ENCODE measurements at places on chromosomes 13 and 19. TPM values are rescaled to one million over a fixed set of nuclear protein-coding genes. Genes with fewer than 3 reads are reported as not detected.

DNA sequence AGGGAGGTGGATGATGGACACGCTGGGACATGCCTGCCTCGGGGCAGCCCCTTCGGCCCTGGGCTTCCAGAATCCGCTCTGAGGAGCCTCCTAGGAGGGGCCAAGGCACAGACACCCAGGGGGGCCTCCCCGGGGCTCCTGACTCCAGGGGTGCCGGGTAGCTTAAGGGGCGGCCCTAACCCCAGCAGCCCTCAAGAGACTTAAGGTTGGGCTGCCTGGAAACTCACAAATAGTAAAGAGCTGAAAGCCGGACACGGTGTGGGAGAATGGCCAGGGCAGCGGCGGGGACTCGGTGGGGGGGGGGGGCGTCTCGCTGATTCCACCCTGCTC lies 7.7 kb downstream of the ARID3A start:
- DNase-seq, result no peak

GRCh38 chr13:93226623-93227279 lies at the start of gene GPC6:
Gene GPC6 (plus strand): TSS chr13:93226807.
- DNase-seq, result no peak

DNA sequence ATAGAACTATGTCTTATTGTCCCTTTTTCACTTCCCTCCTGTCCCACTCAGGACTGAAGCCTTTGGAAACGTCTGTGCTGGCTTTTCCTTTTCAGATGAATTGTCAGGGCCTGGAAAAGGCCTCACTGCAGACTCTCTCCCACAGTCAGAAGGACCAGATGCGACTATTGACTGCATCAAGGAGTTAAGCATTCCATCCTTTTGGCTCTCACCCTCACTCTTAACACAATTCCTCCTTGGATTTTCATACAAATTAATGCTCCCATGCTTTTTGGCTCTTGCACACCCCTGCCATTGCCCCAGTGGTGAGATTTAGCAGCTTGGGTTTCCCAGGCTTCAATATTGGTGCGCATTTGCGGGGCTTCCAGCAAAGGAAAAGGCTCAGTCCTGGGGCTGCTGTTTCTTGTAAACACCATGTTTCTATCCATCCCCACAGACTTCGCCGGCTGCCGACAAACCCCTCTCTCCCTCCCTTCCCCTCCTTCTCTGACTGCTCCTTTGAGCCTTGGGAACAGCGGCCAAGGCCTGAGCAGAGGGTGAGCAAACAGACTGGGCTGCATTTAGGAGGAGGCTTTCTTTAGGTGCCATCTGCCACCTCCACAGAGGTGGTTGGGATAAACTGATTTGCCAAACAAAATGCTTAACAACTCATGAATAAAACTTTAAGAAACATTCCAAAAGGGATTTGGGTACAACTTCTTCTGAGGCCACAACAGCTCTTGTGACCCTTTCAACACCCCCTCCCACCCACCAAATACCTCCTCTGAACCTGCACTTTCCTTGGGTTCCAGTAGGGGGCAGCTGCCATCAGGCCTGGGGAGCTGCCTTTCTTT lies 48.6 kb upstream of the PCDH8 start:
- no peak for DNase-seq

DNA sequence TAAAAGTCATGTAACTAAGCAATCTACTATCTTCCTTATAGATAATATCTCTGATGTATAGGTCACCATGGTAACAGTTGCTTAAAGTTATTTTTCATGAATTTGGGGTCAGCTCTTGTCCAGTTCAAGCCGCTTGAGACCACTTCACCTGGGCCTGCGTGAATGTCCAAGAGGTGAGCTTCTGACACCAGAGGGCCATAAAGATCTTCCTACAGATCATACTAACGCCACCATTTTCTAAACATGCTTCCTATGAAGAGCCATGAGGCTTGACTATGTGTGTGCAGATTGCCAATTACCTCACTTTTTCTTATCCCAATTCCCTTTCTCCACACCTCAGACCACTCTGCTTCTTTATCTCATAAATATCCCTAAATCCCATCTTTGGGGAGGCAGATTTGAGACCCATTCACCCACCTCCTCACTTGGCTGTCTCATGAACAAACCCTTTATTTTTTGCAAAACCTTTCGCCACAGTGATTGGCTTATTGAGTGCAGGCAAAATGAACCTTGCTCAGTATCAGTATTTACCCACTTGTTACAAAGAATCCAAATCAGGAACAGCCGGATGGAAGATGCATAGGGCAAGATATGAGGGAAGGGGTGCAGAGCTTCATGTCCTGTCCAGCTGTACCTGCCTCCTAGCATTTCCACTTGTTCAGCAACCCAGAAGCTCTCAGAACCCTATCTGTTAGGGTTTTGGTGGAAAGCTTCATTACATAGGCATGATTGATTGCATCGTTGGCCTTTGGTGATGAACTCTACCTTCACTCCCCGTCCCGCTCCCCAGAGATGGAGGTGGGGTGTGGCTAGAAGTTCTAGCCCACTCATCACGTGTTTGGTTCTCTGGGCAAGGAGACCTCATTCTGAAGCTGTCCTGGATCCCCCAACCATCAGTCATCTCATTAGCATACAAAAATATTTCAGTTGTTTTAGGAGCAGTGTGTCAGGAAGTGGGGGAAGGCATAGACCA lies 34.2 kb downstream of the FAM187B start:
- no peak for DNase-seq

- DNase-seq, result no peak
Observed at GRCh38 chr13:44470638-44471562, 97.3 kb downstream of the SERP2 start.

DNA sequence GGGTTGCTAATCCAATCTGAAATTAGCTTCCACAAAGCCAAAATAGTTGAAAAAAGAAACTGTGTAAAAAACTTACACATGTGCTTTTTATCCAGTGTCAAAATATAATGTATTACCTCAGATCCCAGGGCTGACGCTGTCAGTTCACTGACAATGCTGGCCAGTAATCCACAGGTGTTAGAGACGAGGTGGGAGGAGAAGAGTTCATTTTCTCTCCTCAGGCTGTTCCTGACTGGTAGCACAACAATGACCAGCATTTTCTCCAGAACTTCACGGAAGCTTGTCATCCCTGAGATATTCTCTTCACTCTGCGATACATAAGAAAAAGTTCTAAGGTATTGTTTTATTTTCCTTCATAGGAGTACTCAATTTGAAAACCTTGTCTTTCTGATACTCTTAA lies 146.9 kb downstream of the MYCBP2 start:
- DNase-seq, result no peak

MEGF8 gene
- total RNA-seq, result 7.5 TPM

RFPL4AL1 gene
- not detected for total RNA-seq

ZNF90 gene
- 3.7 TPM for total RNA-seq

DNA sequence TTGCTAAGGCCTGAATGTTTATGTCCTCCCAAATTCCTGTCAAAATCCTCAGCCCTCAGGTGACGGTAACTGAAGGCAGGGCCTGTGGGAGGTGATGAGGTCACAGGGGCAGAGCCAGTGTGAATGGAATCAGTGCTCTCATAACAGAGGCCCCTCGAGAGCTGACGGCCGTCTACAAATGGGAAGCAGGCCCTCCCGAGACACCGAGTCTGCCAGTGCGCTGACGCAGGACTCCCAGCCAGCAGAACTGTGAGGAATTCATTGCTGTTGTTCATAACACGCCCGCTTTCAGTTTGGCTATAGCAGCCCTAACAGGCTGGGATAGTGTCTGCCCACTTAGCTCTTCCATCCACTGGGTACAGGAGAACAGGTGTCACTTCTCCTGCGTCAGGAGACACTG lies 41.2 kb downstream of the CARS2 start:
- no peak for DNase-seq

- no peak for DNase-seq
Observed at GRCh38 chr19:11767633-11768133, 883 bp downstream of the ZNF441 start.

DNA sequence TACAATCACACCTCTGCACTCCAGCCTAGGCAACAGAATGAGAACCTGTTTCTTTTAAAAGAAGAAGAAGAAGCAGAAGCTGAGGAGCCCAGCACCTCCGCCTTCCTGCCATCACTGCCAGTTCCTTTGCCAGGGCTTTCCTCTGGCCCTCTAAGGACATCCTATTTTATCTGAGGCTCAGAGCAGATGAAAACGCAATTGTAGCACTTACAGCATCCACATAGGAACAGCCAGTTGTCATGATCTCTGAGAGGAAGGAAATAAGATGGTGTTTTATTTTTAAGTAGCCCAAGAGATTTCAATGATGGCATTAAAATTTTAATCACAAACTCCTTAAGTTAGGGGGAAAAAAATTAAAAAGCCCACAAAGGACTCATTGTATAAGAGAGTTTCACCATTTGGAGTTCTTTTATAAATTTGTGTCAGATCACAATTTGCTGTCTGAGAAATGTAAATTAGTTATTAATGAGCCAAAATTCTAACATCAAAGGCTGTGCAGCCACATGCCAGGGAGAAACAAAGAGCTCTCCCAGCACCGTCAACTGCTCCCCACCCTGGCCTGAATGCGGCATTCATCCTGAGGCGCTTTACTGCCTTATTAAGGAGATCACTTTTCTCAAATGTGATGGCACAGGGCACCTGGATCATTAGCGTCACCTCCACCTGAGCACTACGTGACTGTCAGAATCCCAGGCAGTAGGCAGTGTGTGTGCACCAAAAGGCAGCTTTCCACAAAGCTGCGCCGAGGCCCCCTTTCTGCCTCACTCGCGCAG lies 393.0 kb downstream of the FOXO1 start:
- DNase-seq, result no peak

FOXA3 gene
- 0.16 TPM for total RNA-seq

DNA sequence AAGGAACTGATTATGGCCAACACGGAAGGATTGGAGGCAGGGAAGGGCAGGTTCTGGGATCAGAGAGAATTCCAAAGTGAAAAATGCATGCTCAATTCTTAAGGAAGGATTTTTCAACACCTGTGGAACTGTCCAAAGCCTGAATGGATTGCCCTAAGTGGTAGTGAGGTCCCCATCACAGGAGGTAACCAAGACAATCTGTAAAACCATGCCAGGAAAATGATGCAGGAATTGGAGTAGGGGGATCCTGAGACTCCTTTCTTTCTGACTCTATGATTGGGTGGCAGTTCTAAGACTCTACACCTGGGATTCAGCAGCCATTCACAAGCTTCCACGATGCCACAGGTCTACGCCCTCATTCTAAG lies 56.5 kb upstream of the ZNRF4 start:
- DNase-seq, result no peak

DNA sequence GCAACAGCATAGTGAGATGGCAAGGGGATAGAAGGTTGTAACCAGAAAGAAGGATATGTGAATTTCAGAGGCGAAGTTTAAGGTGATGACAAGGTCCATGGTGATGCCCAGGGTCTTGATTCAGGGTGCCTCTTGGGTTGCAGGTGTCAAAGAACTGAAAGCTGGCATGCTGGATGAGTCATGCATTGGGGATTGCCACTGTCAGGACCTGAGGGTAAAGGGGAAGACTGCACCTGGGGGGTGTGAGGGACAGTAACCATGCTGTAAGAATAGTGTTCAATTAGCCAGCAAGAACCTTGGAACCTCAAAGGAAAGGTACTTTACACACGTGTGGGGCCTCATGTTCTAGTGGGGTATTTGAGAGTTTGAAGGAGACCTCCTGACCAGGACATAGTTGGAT lies 279.6 kb downstream of the SLC7A1 start:
- no peak for DNase-seq

HIPK4 gene
- total RNA-seq, result 0.20 TPM

DNA sequence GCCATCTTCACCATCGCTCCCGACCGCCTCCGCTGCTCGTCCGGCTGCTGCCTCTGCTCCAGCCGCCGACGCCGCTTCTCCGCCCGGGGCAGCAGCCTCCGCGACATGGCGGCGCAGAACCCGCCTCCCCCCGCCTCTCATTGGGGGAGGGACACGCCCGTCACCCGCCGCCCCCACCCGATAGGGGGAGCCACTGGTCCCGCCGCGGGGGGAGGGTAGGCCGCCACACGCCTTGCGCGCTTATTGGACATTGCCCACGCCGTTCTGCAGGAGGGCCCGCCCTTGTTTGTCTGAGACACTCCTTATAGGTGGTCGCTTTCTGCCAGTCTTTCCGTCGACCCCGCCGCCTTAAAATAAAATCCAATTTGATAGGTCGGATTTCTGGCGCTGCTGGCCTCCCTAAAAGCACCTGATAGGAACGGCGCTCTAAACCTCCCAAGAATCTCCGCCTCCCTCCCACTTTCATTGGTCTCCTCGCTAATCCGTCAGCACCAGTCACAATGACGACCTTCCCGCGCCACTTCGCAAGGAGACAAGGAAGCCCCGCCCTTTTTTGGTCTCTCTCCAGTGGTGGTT lies at the start of gene HNRNPL:
Gene HNRNPL (minus strand): TSS at position 127 of the 576 bp plus-strand sequence. CDS start 20 bp downstream, at position 107.
- peak; percentile 99 for DNase-seq

- DNase-seq, result no peak
Observed at GRCh38 chr13:40776232-40776631, 5.2 kb upstream of the MRPS31 start.

DNA sequence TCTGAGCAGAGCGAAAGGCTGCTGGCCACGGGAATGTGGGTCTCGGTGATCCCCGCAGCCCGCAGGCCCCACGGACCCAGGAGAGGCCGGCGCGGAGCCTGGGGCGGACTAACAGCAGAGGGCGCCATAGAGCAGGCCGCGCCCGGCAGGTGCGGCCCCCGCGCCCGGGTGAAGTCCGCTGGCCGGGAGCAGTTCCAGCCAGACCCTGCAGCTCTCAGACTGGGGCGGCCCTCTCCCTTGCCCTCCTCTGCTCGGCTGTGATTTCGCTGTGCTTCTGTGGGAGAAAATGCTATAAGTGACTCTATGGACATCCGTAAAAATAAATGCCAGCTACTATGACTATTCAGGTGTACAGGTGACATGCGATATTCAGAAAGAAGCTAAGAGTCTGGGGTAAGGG lies 37.7 kb downstream of the GSX1 start:
- DNase-seq, result peak; percentile 42

DNA sequence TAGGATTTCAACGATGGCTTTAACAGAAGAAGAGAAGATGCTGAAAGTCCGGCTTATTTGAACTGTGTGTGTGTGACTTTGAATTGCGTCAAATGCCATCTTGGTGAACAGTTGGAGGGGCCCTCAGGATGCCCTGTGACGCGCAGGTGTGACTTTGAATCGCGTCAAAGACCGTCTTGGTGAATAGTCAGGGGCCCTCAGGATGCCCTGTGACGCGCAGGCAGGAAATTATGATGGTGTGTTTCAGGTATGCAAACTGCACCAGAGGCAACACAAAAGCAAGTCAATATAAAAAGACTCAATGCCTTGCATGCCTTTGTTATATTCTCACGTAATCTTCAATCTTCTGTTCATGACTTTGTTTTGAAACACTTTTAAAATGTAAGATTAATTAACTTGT lies 29.2 kb downstream of the ATP11A start:
- DNase-seq, result no peak

GRCh38 chr13:91153372-91153771 lies 194.1 kb upstream of the MIR17HG start:
- no peak for DNase-seq

- no peak for DNase-seq
Observed at GRCh38 chr19:47613165-47614020, 4.5 kb downstream of the BICRA start.

GRCh38 chr19:18388100-18388959 lies 2.4 kb downstream of the GDF15 start:
- peak; percentile 45 for DNase-seq

CD22 gene
- 7.1 TPM for total RNA-seq

SRRM5 gene
- 1.2 TPM for total RNA-seq

LNX2 gene
- total RNA-seq, result 11.8 TPM

Data from T-cell (primary cell).